ENCODE measurements at places on chromosomes 3 and 15. TPM values are rescaled to one million over a fixed set of nuclear protein-coding genes. Genes with fewer than 3 reads are reported as not detected.

- H3K4me1 ChIP-seq: no peaks in the 10 kb centered on the region
- no peak overlapping the region for H3K4me3 ChIP-seq
- DNase-seq: no peak
- no peak overlapping the region for H3K27ac ChIP-seq
Observed at GRCh38 chr3:113630956-113631542, 65.4 kb downstream of the USF3 start.

DNA sequence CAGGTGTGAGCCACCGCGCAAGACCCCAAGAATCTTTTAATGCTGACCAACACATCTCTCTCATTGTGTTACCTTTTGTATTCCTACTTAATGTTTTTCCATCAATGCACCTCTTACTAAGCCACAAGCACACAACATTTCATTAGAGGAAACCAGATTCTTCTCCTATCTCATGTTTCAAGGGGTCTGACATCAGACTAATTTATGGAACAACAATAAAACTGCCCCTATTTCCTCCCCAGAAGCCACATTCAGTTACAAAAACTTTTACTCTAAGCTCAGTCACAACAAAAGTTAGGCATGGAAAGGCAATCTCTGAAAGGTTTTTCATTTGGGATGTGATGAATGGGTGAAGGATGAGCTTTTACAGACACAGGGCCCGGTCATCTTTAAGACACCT lies 251.8 kb downstream of the MAGI1 start:
- DNase-seq: no peak
- no peaks in the 10 kb centered on the region for H3K36me3 ChIP-seq
- no peak overlapping the region for H3K4me3 ChIP-seq
- no peaks in the 10 kb centered on the region for H3K4me1 ChIP-seq
- no peaks in the 10 kb centered on the region for H3K27me3 ChIP-seq

The SCN11A gene
- total RNA-seq: 0.48 TPM

DNA sequence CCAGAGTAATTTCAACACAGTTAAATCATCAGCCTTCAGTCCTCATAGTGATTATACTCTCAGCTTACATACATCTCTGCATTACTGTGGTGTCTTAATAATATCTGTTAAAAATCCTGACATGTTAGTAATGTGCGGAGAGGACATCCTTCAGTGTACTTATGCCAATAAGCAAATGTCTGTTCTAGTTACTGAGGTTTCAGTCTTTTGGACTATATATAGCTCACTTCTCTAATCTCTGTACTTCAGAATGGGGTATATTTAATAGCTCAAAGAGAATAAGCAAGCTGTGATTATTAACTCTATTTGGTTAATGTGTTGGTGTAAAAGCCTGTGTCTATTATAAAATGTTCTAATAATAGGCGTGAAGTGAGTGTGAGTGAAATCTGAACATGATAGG lies 28.9 kb upstream of the OSTN start:
- no peak overlapping the region for H3K27ac ChIP-seq
- DNase-seq: no peak
- no peak overlapping the region for H3K4me3 ChIP-seq
- no peaks in the 10 kb centered on the region for H3K36me3 ChIP-seq
- H3K27me3 ChIP-seq: no peaks in the 10 kb centered on the region
- no peaks in the 10 kb centered on the region for H3K4me1 ChIP-seq

DNA sequence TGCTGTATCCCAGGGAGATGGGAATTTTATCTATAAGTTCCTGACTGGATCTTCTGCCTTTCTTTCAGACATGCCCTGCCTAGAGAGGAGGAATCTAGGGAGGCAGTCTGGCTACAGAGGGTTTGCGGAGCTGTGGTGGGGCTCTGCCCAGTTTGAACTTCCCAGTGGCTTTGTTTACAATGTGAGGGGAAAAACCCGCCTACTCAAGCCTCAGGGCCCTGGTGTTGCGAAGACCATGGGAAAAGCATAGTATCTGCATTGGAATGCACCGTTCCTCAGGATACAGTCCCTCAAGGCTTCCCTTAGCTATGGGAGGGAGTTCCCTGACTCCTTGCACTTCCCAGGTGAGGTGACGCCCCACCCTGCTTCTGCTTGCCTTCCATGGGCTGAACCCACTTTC lies 168.7 kb downstream of the TMEM108 start:
- no peaks in the 10 kb centered on the region for H3K4me1 ChIP-seq
- DNase-seq: no peak
- H3K27ac ChIP-seq: no peak overlapping the region
- H3K27me3 ChIP-seq: no peaks in the 10 kb centered on the region

The TMEM43 gene
- 90.5 TPM for total RNA-seq

DNA sequence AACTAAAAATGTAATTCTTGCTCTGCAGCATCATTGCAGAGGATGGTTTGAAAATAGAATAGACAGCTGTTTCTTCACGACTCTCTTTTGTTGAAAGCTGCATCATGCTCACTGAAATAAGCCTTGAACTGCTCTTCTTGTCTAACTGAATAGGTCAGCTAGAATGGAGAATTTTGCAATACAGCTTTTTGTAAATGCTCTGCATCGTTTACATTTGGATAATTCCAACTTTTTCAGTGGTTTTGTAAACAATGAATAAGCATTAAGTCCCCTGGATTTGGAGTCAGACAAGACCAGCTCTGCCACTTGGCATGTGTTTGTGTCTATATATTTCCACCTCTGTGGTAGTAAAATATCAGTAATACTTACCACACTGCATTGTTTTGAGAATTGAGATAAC lies 95.2 kb downstream of the PLSCR2 start:
- H3K27me3 ChIP-seq: no peaks in the 10 kb centered on the region
- no peaks in the 10 kb centered on the region for H3K4me1 ChIP-seq

DNA sequence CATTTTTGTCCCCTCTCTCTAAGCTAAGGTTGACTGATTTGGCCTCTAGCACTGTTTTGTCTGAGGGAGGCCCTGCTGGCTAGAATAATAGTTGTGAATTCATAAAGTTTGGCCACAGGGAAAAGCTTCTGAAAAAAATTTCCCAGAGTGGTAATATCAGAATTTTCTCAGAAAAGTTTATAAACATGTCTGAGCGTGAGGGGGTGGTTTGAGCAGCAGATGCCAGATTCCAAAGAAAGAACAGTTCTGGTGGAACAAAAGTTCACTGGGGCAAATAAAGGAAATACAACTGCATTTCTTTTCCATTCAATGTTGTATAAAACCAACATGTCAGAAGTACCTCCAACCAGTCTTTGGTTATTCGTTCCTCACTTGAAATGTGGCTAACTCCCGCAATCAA lies 61.2 kb downstream of the CLDN1 start:
- DNase-seq: no peak
- no peaks in the 10 kb centered on the region for H3K36me3 ChIP-seq
- H3K27ac ChIP-seq: peak overlapping the region; percentile 16
- no peak overlapping the region for H3K4me3 ChIP-seq
- H3K27me3 ChIP-seq: no peaks in the 10 kb centered on the region

DNA sequence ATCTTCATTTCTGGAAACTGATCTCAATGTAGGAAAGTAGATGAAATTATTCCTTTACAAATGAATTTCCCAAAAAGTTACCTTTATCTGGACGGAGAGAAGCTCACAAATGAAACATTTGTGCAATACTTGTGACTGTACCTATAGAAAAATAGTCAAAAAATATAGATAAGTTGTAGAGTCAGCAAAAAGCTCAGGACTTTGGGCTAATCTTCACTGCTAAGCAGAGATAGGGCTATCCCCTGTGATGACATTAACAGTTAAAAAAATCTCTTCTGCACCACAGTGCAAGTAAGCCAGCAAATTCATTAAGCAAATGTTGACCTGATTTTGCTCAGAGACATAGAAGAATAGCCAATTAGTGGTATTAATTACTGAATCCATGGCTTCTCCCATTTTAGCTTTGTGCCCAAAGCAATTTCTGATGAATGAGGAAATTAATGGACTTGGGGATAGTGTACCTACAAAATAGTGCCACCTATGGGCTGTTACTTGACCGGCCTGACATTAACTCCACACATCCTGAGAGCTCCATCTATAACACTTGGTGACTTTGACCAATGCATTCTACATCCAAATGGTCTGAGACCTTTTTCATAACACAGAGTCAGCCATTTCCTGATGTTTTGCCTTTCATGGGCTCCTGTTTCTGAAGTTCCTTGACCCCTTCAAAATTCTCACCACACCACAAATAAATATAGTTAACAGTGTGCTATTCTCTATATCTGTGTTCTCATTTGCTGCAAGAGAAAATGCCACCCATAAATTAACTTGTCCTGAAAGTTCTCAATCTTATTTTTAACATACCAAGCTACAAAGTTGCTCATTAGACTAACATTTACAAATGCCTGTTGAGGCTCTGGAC lies 105.0 kb downstream of the SSR3 start:
- no peak for DNase-seq

The CLDN11 gene
- 28.8 TPM for total RNA-seq

GRCh38 chr3:29949940-29950616 lies 656.3 kb upstream of the TGFBR2 start:
- DNase-seq: no peak
- H3K4me3 ChIP-seq: no peak overlapping the region
- no peaks in the 10 kb centered on the region for H3K36me3 ChIP-seq
- no peak overlapping the region for H3K27ac ChIP-seq

GRCh38 chr15:67415181-67415580 lies 105.8 kb upstream of the C15orf61 start:
- H3K36me3 ChIP-seq: no peaks in the 10 kb centered on the region
- no peak overlapping the region for H3K27ac ChIP-seq
- H3K4me3 ChIP-seq: no peak overlapping the region
- DNase-seq: no peak

- no peak for DNase-seq
- H3K4me3 ChIP-seq: no peak overlapping the region
- no peak overlapping the region for H3K27ac ChIP-seq
- H3K27me3 ChIP-seq: no peaks in the 10 kb centered on the region
Observed at GRCh38 chr15:60960517-60960916, 268.6 kb downstream of the RORA start.

DNA sequence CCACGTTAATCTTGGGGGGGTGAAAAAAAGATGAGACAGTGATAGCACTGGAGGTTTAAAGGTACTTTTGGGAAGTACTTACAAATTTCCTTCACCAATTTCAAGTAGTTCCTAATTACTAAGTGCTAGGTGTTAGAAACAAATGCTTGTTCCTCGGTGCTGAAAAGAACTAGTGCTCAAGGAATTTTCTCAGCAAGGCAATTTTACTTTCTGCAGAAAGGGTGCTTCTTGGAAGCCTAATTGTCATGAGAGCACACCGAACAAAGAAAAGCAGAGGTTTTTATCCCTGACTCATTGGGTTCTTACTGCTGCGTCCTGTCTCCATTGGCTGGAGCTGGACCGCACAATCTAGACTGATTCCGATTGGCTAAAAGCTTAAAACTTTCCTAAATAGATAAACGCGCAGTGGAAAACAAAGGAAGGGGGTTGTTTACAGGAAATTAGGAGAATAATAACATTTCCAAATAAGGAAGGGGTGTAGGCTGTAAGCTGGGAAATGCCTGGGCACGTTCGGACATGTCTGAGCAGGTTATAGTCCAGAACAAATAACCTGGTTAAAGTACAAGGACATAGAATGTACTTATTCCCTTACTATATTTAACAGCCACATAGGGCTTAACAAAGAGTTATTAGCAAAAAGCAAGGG lies 49.6 kb downstream of the CHD2 start:
- H3K36me3 ChIP-seq: peaks cover 52% of the 10 kb centered on the region
- H3K27ac ChIP-seq: no peak overlapping the region
- no peaks in the 10 kb centered on the region for H3K4me1 ChIP-seq
- DNase-seq: no peak
- H3K27me3 ChIP-seq: no peaks in the 10 kb centered on the region

DNA sequence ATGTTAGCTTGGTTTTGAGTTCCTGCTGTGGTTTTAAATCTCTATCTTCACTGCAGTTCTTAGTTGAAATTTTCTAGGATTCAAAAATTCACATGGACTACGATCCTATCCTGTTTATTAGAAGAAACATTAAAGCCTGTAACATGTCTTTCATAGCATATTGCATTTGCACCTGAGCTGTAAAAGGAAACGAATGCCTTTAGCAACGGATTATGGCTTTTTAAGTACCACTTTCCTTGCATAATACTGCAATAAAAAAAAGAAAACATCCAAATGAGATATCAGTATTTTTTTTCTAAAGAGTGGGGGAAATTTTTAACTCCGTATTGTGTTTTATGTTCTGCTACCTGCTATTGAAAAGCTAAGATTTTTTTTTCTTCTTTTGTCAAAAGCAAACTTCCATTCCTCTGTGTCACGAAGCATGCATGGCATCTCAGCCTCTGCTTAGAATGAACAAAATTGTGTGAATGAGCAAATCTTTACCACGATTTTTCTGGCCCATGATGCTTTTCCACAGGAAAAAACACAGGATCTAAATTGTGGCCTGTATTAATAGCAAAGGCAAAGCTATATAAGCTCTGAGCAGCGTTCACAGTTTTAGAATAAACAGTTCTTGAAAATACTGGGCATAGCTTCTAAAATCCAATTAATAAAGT lies 110.0 kb upstream of the CDIN1 start:
- no peaks in the 10 kb centered on the region for H3K36me3 ChIP-seq
- no peak for DNase-seq
- no peak overlapping the region for H3K27ac ChIP-seq
- no peak overlapping the region for H3K4me3 ChIP-seq
- no peaks in the 10 kb centered on the region for H3K27me3 ChIP-seq
- no peaks in the 10 kb centered on the region for H3K4me1 ChIP-seq

The EPHB3 gene
- total RNA-seq: 25.3 TPM

DNA sequence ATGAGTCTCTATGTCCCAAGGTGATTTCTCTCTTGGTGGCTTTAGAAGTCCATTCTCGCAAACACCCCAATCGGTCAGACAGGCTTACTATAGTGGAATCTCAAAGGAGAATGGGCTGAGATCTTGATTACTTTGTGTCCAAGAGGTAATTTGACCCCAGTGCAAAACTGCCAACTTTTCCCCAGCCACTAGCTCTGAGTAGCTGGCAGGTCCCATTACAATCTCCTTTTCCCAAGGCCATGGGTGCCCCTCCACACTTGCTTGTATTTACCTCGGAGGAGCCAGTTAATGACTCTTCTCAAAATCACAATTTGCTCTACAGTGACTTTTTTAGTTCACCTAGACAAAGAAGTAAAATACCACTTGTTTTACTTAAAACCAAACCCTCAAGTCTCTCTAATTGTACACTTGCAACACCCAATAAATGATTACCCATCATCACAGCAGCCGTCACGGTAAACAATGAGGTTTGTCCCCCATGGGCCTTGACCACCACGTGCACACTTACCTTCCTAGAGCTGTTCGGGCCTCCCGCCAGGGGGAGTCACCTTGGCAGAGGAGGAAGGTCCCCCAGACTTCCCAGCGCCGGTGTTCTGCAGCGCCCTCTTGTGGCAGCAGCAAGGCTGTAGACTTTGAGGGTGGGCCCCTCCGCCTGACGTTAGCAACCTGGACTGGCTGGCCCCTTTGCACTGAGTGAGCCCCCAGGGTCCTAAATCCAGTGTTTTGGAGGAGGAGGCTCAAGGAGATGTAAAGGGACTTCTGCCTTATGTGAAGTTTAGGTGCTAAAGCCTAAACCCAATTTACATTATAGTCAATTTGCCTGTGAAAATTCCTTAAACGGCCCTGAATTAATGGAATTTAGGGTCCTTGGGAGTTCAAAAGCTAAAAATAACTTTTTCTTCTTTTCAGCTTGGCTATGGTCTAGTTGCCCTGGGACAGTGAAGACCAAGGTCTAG lies 18.7 kb upstream of the HDAC11 start:
- H3K27ac ChIP-seq: no peak overlapping the region
- no peak overlapping the region for H3K4me3 ChIP-seq
- no peaks in the 10 kb centered on the region for H3K4me1 ChIP-seq
- no peaks in the 10 kb centered on the region for H3K27me3 ChIP-seq
- no peak for DNase-seq

The ACKR2 gene
- total RNA-seq: 6.9 TPM

GRCh38 chr15:33369941-33370622 lies 59.3 kb downstream of the RYR3 start:
- no peak overlapping the region for H3K4me3 ChIP-seq
- DNase-seq: no peak
- no peaks in the 10 kb centered on the region for H3K36me3 ChIP-seq
- no peak overlapping the region for H3K27ac ChIP-seq
- H3K27me3 ChIP-seq: no peaks in the 10 kb centered on the region
